Mammary epithelial cell (primary cell): ENCODE measurements at places on chromosomes 7 and 10.
A peak's percentile ranks its signal among the peaks of the same experiment; 100 is the strongest.

- DNase-seq = no peak
These were observed 29.3 kb upstream of the C10orf53 start for GRCh38 chr10:49649936-49650723.

DNA sequence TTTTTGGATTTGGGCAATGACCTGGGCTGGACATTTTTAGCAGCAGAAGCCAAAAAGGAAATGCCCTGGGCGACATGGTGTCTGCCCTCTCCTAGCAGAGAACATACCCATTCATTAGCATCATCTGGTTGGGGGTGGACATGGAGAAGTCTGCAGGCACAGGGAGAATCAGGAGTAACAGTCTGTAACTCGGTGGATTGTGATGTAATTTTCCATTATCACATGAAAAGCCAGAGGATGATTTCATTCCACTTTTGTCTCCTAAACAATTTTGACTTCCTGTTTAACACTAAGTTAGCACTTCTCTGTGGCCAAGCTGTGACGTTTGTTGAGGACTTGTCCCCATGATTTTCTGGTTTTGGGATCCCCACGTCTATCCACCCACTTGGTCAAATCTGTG is 153.8 kb upstream of the HABP2 start:
- DNase-seq = no peak

GRCh38 chr7:92747041-92747835 is 89.1 kb downstream of the CDK6 start:
- peak; percentile 86 for DNase-seq

- peak; percentile 13 for DNase-seq
These were observed at the start of gene CACNB2 for GRCh38 chr10:18140149-18140956. TSS of gene CACNB2 (plus strand) at chr10:18140424.
